Stimulated activated CD4-positive, alpha-beta T cell treated with anti-CD3 and anti-CD28 coated beads, Interleukin-1b, Interleukin-23, amount 100 ng/mL, for 24 hours (primary cell): ENCODE measurements at places on chromosomes 2 and 18.

GRCh38 chr2:36469106-36469477, 113.5 kb downstream of the CRIM1 start:
- DNase-seq, result no peak

DNA sequence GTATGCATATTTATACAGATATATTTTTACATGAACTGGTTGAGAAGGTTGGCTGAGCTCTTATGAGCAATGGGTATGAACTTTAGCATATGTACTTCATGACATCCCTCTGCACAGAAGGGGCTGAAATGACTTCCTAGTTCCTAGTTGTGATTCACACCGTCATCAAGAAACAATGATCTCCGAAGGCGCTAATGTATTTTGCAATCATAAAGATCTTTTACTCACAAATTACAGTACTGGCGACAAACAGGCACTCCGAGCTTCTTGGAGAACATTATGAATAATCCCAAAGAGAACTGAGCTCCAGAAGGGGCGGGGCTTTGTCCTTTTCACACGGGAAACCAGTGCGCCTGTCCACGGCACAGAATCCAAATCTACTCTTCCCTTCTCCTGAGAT, 18.1 kb downstream of the BCL2 start:
- no peak for DNase-seq

DNA sequence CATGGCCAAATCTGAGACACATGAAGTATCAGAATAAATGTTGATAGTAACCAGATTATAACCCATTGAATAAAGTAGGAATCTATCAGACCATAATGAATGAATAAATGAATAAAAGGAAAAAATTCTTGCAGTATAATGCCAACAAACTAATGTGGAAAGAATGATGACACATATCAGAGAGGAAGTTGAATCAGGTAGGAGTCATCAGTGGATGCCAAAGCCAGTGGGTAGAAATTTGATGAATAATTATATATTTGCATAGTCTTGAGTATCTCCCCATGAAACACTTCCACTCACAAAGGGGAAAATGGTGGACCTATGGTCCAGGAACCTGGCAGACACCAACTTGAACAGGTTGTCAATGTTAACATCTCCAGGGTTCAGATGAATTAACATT, 68.6 kb downstream of the GALNT3 start:
- no peak for DNase-seq

- DNase-seq, result no peak
Measured at GRCh38 chr18:8337211-8337610, 272.0 kb upstream of the RAB12 start.
